Left renal cortex interstitium (tissue), 4 donors: ENCODE measurements at places on chromosomes 13 and 19.

DNA sequence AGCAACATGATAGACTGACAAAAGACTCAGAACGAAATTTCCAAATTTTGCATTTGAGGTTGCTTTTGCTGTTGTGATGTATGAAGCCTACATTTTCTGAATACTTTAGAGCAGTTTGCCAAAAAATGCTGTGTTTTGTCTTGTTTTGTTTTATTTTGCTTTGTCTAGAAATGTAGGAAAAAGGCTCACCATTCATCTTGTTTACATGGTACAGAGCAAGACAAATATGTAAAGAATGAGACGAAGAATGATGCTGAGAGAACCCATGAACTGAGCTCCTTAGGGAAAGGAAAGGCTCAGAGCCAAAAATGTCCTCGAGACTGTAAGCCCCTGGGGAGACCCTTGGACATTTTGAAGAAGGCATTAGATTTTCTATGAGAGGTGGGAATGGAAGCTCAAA lies 6.8 kb upstream of the SPART start:
- no peak for DNase-seq

GRCh38 chr13:21834521-21834920 lies 163.6 kb downstream of the FGF9 start:
- DNase-seq, result no peak

DNA sequence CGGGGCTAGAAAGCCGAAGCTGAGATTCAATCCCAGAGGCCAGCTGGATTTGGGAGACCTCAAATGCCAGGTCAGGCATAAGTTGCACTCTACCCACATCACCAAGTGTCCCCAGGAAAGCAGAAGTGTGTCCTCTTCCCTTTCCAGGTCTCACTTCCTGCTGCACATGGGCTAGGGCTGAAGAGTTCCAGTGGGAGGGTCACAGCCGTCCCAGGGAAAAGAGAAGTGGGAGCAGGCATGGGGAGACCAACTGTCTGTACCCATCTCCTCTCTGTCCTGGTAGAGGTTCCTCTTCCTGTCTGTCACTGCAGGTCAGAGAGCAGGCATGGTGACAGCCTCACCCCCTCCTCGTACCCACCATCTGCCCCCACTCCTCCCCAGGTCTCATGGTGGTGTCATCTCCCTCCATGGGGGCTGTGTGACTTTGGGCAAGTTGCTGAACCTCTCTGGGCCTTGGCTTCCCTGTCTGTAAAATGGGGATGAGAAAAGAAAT lies 14.8 kb downstream of the AXL start:
- DNase-seq, result no peak

- DNase-seq, result no peak
Observed at GRCh38 chr13:91058066-91058465, 289.4 kb upstream of the MIR17HG start.

DNA sequence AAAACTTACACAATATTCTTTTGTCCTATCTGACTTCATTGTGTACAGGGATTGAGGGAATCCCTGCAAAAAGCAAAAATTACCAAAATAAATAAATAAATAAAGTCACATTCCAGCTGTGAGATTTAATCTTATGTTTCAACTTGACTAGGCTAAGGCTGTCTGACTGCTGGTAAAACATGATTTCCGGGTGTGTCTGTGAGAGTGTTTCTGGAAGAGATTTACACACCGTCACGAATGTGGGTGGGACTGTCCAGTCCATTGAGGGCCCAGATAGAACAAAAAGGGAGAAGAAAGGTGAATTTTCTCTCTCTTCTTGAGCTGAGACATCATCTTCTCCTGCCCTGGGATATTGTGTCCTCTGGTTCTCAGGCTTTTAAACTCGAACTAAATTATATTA lies 166.1 kb downstream of the LIG4 start:
- no peak for DNase-seq

GRCh38 chr13:99085808-99086266 lies 108.0 kb upstream of the DOCK9 start:
- DNase-seq, result no peak

DNA sequence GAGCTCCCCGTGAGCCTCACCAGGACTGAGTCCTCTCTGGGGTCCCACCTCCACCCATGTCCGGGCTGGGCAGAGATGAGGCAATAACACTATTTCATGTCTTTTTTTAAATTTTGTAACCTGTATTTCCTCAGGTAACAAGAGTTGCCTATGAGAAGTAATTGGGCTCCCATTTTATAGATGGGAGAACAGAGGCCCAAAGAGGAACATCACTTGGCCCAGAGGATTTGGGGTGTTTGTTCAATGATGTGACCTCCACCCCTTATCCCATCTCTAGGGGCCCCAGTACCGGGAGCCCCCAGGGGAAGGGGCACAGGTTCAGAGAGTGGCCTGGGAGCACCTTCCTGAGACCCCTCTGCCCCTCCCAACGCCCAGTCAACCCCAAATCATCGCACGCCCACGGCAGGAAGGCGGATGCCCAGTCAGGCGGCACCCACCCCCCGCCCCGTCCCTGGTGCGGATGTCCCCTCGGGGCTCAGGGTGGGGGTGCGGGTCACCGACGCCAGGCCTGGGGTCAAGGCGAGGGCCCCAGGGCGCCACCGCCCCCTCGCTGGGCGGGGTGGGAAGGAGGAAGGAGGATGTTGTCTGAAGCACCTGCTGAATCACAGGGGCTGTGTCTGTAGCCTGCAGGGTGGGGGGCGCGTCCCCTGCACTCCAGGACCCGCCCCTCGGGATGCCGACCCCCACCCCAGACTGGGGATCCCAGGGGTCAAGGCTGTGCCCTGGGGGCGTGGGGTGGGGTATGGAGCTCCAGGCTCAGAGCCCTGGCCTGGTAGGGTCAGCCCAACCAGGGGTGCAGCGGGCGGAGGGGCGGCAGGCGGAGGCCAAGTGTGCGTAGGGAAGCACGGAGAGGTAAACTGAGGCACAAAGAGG lies 9.0 kb upstream of the CIRBP start:
- no peak for DNase-seq

DNA sequence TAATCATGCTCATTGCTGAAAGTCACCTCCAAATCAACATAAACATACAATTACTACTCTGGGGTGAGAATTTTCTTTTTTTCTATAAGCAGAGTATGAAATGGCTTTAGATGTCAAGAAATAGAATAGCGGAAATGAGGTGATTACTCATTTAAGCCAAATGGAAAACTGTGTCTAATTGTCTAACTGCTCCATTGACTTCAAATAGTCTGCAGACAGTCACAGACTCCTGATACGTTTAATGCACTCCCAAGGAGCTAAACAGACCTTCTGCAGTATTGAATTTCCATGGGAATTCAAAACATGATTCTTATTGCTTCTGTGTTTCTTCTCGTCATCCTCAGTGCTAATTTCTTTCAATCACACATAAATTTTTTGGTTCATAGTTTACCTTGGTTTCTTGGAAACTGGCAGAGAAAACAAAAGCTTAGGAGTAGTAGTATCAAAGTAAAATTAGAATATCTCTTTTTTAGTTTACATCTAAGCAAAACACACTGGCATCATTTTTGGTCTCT lies 865.2 kb upstream of the SLC10A2 start:
- no peak for DNase-seq

- DNase-seq, result no peak
Observed at GRCh38 chr13:105778196-105778595, 757.3 kb downstream of the EFNB2 start.

GRCh38 chr19:23203841-23204344 lies 46.3 kb downstream of the ZNF724 start:
- DNase-seq, result no peak

- no peak for DNase-seq
Observed at GRCh38 chr13:110571896-110572777, 10.6 kb upstream of the RAB20 start.

GRCh38 chr13:93345770-93346169 lies 119.2 kb downstream of the GPC6 start:
- no peak for DNase-seq

- DNase-seq, result no peak
Observed at GRCh38 chr19:35622750-35623149, 6.1 kb upstream of the RBM42 start.

DNA sequence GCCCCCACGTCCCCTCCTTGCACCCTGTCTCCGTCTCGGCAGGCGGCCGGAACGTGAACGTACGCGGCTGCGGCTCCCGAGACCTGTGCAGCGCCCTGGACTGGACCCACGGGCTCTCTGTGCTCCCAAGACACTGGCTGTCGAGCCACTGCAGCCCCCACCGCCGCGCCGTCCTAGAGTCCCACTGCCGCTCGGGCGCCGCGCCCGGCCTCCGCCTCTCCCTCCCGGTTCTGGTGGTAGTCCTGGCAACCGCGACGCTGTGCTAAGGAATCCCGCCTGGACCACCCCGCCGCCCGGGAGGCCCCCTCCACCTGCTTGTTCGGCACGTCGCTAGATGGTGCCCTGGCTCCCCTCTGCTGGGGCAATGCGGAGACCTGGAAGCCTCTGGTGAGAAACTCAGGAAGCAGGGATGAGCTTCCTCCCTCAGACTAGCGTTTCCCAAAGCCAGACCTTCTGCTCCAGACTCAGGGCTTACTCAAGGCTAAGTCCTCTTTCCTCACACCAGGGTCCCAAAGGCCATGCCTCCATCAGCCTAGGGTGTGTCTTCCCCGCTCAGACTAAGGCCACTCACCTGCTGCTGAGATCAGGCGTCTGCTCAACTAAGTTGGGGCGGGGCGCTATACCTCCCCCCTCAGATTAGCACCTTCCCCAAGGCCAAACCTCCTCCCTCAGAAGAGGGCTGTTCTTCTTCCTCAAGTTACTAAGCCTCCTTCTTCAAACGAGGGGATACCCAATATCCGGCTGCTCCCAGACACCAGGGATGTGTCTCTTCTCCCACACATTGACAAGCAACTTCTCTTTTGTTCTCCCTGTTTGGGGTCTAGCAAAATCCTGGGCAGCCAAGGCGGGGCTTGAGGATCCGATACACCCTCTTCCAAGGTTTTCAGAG lies 16.1 kb upstream of the IRGC start:
- DNase-seq, result no peak

GRCh38 chr13:46745062-46745461 lies 51.9 kb downstream of the ESD start:
- DNase-seq, result no peak

DNA sequence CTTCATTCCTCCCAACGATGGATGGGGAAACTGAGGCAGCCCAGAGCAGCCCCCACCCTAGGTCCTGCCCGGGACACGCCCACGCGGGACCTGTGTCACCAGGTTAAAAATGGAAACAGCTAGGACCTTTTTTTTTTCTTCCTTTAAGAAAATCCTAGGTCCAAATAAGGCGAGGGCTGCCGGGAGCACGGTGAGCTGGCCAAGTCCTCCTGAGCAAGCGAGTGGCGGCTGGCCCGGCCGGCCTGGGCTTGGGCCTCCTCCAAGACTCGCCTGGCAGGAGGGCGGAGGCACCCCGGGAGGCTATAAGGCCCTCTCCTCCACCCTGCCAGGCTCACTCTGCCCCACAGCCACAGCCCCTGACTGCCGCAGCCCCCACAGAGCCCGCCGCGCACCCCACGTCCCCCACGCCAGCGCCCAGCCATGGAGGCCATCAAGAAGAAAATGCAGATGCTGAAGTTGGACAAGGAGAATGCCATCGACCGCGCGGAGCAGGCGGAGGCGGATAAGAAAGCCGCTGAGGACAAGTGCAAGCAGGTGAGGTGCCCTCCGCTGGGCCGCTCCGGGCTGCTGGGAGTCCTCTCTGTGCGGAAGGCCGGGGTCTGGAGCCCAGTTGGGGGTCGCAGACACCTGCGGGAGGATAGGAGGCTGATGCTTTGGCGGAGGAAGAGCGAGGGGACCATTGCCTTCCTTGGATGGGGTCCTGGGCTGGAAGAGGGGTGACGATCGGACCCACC lies 8.9 kb upstream of the TPM4 start:
- DNase-seq, result no peak

GRCh38 chr19:48887861-48888612 lies 10.5 kb downstream of the TULP2 start:
- no peak for DNase-seq

DNA sequence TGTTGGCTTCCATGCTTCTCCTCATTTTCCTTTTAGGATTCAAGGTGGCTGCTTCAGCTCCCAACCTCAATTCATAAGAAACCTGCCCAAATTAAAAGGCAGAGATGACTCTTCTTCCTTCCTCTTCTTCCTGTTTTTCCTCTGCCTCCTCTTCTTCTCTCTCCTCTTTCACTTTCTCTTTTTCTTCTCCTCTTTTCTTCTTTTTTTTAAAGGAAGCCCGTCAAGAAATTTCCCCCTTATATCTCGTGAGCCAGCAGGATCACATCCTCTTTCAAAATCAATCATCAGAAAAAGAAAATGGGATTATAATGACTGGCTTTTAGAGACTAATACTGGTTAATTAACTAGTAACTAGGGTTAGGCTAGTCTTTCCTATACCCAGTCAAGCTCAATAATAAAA lies 220.3 kb downstream of the NBEA start:
- no peak for DNase-seq

GRCh38 chr19:8666814-8667405 lies 31.7 kb downstream of the ACTL9 start:
- no peak for DNase-seq

DNA sequence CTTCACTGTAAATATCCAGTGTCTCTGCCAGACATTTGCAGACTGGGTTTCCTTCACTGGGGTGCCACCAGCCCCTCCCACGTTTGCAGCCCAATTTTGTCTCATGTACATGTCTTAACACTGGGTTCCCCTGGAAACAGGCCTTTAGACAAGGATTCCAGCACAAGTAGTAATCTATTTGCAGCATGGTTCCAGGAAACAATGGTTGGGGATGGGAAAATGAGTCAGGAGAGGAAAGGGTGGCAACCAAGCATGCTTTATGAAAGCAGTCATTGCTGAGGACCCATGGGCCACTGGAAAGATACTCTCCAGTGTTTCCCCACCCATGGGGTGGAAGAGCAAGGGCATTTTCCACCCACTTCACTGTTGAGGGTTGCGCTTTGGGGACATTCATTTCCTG lies 53.6 kb upstream of the FARP1 start:
- no peak for DNase-seq

DNA sequence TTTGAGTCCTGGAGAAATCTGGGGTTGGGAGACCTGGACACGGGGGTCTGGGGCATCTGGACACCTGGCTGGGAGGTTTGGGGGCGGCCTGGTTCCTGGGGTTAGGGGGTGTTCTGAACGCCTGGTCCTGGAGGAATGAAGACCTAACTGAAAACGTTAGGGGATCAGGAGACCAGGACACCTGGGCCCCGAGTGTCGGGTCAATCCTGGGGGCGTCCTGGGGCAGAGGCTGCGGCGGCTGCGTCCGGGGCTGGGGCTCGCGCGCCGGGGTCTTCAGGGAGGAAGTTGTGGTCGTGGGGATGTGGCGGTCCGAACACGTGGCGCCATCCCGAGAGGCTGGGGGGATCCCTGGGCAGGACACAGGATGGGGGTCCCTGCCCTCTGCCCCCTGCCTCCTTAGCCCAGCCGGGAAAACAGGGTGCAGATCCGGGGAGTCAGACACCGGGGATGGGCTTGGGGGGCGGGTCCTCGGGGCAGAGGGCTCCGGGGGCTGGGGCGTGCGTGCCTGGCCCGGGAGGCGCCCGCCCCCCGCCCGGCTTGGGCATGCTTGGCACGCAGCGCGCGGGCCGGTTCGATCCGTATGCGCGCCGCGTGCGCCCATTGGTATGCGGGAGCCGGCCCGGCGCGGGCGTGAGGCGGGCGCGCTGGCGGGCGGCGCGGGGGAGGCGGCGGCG lies 632 bp downstream of the NPAS1 start:
- DNase-seq, result no peak

- DNase-seq, result peak; percentile 79
Observed at GRCh38 chr19:45506246-45506988, 862 bp upstream of the VASP start.

- no peak for DNase-seq
Observed at GRCh38 chr19:28569132-28570131, 643.5 kb downstream of the UQCRFS1 start.
